ENCODE measurements at places on chromosomes 7 and 10.

DNA sequence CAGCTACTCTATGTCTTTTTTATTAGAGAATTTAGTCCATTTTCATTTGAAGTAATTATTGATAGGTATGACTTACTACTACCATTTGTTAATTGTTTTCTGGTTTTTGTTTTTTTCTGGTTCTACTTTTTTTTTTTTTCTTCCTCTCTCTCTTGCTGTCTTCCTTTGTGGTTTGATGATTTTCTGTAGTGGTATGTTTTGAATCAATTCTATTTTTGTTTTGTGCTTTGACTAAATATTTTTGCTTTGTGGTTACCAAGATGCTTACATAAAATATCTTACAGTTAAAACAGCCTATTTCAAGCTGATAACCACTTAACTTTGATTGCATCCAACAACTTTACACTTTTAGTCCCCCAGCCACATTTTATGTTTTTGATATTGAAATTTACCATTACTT lies 3.3 kb upstream of the OR2F2 start:
- DNase-seq = no peak

DNA sequence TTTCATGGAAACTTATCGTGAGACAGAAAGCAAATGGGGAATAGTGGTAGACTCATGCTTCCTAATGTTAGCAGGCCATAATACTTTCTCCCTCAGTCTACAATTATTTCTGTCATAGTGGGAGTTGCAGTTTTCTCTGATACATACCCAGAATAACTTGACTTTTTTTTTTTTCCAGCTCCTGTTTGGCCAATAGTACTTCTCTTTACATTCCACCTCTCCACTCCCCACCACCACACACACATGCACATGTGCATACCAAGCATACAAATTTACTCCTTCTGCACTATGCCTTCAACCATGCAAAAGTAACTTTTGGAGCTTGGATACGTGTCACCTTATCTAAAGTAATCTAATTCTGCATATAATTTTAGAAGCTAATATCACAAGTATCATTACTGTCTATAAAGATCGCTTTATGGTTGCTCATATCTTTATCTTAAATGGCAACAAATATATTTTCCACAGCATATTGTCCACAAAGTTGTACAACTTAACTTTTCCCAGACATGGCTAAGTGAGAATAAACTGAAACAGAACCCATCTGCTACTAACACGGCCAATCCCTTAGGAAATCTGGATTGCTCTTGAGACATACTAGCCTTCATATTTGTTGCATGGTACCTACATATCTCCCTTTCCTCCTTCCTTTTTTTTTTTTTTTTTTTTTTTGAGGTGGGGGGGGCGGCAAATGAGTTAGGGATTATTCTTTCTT lies 49.0 kb downstream of the TES start:
- peak; percentile 62 for DNase-seq

- no peak for DNase-seq
Measured at GRCh38 chr10:111277661-111278060, 200.8 kb downstream of the ADRA2A start.

GRCh38 chr7:34501156-34501555 lies 156.9 kb upstream of the NPSR1 start:
- DNase-seq = no peak

- peak; percentile 72 for DNase-seq
Measured at GRCh38 chr10:7950981-7951847, 103.3 kb upstream of the GATA3 start.

DNA sequence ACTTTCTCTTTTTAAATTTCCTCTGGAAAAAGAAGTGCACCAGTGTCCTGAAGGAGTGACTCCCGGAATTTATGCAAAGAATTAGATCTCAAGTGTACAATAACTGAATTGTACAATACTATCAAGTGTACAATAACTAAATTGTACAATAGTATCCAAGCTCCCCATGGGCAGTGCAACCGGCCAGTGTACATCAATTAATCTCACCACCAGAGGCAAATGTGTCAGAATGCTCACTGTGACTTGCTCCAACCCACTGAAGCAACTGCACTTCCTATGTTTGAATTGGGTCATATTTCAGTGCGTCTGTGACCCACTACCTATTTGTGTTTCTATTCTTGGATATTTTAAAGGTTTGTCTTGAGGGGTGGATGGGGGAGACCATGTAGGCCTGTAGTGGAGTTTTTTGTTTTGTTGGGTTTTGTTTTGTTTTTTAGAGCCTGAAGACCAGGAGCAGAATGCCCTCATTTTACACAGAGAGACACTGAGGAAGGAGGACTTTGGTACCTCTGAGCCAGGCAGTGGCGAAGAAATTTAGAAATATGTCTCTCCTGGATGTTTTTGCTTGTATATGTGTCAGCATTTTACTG lies 78.5 kb upstream of the CTTNBP2 start:
- no peak for DNase-seq

DNA sequence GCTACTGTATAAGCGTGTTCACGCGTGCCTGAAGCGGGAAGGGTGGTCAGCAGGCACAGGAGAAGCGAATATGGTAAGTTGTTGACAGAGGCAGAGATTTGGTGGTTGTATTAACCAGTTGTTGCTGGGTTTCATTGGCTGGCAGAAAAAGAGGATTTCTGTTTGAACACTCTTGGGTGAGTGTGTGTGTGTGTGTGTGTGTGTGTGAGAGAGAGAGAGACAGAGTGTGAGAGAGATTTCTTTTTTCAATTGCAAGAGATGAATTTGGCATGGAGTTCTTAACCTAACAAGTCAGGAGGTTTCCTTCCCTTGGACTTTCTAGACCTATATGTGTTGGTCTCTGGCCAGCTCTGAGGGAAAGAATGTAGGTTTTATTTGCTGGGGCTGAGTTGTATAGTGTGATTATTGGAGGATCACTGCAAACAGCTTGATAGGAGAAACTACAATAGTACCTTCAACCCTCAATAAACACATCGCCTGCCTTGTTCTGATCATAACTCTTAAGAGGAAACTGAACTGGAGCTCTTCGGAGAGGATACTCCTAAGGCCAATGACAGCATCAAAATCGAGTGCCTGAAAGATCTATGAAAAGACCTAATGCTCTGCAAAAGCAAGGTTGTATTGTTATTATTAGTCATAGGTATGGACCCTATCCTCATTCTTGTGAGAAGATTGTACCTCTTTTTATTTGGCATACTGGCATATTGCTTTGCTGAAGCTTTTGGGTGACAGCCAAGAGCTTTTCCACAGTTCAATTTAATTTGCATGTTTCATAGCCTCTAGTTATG lies 1.2 kb downstream of the MCU start:
- DNase-seq = peak; percentile 43

DNA sequence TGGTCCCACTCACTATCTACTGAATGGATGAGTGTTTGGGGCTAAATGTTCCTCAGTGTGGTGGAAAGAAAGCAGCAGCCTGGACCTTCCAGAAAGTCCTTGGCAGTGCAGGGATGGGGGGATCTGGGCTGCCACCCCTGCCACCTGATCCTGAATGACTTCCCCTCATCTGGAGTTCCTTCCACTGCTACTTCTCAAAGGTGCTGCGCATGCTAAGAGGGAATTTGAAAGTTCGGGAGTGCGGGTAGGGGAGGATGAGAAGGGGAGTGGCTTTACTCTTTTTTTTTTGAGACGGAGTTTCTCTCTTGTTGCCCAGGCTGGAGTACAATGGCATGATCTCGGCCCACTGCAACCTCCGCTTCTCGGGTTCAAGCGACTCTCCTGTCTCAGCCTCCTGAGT lies 1.4 kb downstream of the KLRG2 start:
- DNase-seq = no peak

DNA sequence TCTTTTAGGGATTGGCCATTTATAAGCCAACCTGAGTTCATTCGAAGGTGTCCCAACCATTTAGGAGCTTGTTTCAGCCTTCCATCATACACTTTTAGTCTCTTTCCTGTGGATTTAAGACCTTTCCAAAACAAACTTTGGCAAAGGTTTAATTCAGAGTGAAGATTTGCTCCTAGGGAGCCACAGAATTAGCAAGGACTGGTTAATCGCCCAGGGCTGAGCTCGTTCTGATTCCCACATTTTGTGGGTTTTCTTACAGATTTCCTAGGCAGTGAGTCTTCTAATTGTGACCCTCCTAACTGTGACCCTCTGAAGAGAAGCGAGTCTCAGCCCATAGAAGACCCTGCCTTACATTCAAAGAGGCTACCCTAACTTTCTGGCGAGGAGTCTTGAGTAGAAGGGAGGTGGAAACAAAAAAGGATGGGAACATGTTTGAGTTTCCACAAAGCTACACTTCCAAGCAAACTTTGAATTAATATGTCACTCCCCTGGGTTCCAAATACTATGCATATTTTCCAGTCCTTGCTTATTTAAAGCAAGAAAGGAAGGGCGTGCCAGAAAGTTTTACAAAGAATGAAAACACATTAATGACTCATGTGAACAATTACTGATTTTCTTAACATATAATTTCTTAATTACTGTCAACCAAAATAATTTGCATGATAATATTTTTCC lies 118.3 kb downstream of the ARID5B start:
- DNase-seq = peak; percentile 66

DNA sequence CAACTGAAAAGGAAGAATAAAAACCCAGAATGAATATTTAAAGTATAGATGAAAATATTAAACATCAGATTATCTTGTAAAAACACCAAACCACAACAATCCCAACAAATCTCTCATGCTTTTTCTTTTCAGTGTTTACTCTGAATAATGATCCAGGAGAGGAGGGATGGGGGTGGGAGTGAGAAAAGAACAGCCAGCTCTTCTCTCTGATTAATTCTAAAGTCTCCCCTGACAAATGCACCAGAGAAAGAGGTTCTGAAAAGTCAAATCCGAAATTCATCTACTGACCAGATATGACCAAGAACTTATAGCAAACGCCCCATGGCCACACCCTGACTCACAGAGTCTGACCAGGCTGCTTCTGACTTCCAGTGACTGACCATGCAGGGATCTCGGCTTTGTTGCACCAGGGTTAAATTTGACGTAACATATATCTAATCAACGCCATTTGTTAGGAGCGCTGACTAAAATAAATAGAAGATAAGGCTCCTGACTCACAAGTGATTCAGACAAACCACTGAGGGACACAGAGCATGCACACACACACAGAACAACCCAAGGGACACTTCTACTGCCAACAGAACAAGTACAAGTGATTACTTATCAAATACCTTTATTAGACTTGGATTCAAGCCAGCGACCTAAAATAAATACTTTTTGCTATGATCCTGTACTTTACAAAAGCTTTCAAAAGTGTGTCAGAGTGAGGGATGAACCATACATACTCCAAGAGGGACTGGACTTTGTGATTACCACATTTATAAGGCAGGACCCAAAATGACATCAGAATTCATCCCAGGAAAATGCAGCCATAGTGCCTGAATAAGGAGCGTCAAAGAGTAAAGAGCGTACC lies 9.3 kb upstream of the SPOCK2 start:
- peak; percentile 95 for DNase-seq

DNA sequence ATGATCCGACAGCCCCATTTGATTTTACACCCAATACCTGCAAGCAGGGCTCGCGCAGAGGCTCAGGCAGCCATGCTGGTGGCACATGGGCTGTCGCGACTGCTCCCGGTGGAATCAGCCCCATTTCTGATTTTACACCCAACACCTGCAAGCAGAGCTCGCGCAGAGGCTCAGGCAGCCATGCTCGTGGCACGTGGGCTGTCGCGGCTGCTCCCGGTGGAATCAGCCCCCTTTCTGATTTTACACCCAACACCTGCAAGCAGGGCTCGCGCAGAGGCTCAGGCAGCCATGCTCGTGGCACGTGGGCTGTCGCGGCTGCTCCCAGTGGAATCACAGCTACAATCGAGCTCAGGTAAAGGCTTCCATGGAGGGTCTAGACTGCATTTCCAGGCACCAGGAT lies 244.1 kb downstream of the PTPRN2 start:
- DNase-seq = no peak

DNA sequence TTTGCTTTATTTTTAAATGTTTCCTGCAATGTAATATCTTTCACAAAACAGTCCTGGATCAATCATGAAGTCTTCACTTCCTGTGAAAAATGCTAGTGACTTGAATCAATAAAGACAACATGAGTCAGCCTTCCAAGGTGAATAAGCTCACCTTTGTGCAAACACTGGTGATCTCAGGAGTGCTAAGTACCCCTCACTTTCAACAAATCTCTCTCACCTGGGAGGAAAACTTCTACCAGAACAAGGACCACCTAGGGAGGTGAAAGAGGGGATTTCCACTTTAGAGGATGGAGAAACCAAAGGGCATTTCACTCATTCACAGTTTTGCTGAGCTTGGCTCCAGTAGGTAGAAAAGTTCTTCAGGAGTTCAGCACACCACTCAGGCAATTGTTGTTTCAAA lies 64.8 kb downstream of the CALD1 start:
- no peak for DNase-seq

GRCh38 chr10:47361293-47361692 lies 13.1 kb downstream of the RBP3 start:
- DNase-seq = peak; percentile 22

GRCh38 chr7:18504965-18505364 lies 9.4 kb downstream of the HDAC9 start:
- no peak for DNase-seq

GRCh38 chr7:157444011-157444842 lies 107.4 kb downstream of the DNAJB6 start:
- no peak for DNase-seq

DNA sequence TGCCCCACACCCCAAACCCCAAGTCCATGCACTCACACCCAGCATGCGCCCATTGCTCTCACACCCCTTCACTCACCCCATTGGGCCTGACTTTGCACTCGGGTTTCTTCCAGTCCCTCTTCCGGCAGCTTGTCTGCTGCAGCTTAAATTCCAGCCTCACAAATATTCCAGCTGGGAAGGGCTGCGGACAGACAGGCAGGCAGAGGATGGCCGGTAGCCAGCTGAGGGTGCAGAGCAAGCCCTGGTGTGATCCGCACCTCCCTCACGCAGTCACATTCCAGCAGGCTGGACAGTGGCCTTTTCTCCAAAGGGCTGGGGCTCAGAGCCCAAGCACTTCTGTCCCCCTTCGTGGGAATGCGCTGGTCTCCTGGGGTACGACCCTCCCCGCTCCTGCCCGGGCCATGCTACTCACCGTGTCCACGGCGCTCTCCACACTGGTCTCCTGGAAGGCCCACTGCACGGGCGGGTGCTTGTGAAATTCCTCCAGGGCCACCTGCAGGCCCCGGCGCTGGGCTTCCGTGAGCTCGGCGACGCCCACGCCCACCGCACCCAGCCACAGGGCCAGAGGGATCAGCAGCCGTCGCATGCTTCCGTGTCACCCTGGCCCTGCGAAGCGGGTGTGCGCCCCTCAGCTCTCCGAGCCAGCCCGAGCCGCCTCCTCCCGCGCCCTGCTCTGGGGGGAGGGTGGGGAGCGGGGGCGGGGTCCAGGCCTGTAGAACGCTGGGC lies 1.2 kb downstream of the RARRES2 start:
- DNase-seq = peak; percentile 24

- DNase-seq = peak; percentile 92
Measured at GRCh38 chr7:1503816-1504775, at the start of gene INTS1. INTS1 (minus strand) TSS chr7:1504389; CDS start chr7:1503960, 429 bp downstream.

- DNase-seq = no peak
Measured at GRCh38 chr10:585502-585901, 104.0 kb downstream of the DIP2C start.

GRCh38 chr7:107993891-107994291 lies 9.1 kb downstream of the LAMB1 start:
- DNase-seq = no peak

DNA sequence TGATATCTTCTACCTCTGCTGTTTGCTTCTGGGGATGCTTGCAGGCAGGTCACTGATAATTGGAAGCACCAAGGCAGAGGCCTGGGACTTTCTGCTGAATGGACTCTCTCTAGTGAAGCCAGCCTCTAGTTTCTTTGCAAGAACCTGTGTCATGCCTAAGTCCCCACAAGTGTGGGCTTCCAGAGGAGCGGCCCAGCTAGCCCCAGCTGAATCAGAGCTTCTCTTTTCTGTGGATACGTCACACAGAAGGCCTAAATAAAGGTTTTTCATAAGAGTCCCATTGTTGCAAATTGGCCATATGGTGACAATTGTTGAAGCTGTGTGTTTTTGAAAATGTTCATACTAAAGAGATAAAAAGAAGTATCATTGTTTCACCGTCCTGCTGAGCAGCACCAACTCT lies 6.8 kb upstream of the OPALIN start:
- DNase-seq = no peak

Measured in fibroblast of skin of right biceps (primary cell).